Activated CD4-positive, alpha-beta memory T cell treated with anti-CD3 and anti-CD28 coated beads, Interleukin-2, amount 10 ng/mL, durations not matched to agents 7 days and 5 days (primary cell): ENCODE measurements at places on chromosomes 13 and 19. TPM values are rescaled to one million over a fixed set of nuclear protein-coding genes. Genes with fewer than 3 reads are reported as not detected.
A peak's percentile ranks its signal among the peaks of the same experiment; 100 is the strongest.

CASP14 gene
- total RNA-seq, result not detected

ZNF284 gene
- total RNA-seq, result 1.8 TPM

SLC7A10 gene
- not detected for total RNA-seq

CD22 gene
- 0.76 TPM for total RNA-seq

CPT1C gene
- total RNA-seq, result 2.9 TPM

TMEM59L gene
- total RNA-seq, result 0.13 TPM

TNPO2 gene
- total RNA-seq, result 61.6 TPM

GRCh38 chr19:20247016-20247683, 80.1 kb downstream of the ZNF486 start:
- no peak overlapping the region for H3K4me3 ChIP-seq
- no peaks in the 10 kb centered on the region for H3K27me3 ChIP-seq
- H3K36me3 ChIP-seq, result peaks cover 8% of the 10 kb centered on the region
- H3K27ac ChIP-seq, result no peak overlapping the region

DNA sequence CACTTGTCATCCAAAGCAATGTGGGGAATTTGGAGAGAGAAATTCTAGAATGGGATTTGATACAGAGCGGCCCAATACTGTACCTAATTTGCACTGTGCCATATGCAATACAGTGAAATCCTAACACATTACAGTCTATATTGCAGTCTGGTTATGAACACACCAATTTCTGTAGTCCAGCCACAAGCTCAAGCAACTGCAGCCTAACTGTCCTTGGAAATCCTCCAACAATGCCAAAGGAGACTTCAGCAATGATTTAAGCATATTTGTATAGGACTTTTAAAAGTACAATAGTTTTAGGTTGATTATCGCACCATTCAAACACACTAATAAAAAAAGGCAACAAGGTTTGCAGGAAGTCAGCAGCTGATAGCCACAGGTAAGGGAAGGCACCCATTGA, 17.3 kb downstream of the DIAPH3 start:
- H3K27me3 ChIP-seq, result no peaks in the 10 kb centered on the region
- H3K36me3 ChIP-seq, result peaks cover 22% of the 10 kb centered on the region
- H3K4me1 ChIP-seq, result no peaks in the 10 kb centered on the region
- no peak overlapping the region for H3K4me3 ChIP-seq
- DNase-seq, result no peak

DNA sequence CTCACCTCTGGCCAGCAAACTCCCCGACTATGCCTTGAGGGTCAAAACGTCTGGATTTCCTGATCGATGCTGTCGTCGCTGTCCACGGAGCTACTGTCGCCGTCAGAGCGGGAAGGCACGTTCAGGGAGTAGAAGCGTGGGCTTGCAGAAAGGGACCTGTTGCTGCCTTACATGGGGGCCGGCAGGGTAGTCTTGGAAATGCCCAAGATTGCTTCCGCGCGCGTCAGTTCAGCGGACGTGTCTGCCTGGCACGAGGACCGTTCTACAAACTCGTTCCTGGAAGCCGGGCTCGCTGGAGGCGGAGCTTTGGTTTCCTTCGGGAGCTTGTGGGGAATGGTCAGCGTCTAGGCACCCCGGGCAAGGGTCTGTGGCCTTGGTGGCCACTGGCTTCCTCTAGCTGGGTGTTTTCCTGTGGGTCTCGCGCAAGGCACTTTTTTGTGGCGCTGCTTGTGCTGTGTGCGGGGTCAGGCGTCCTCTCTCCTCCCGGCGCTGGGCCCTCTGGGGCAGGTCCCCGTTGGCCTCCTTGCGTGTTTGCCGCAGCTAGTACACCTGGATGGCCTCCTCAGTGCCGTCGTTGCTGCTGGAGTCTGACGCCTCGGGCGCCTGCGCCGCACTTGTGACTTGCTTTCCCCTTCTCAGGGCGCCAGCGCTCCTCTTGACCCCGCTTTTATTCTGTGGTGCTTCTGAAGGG, 15.4 kb downstream of the RB1 start:
- DNase-seq, result no peak
- H3K36me3 ChIP-seq, result peaks cover 85% of the 10 kb centered on the region
- peaks cover 3% of the 10 kb centered on the region for H3K27me3 ChIP-seq
- H3K4me1 ChIP-seq, result peaks cover 37% of the 10 kb centered on the region
- peak overlapping the region; percentile 65 for H3K4me3 ChIP-seq

DNA sequence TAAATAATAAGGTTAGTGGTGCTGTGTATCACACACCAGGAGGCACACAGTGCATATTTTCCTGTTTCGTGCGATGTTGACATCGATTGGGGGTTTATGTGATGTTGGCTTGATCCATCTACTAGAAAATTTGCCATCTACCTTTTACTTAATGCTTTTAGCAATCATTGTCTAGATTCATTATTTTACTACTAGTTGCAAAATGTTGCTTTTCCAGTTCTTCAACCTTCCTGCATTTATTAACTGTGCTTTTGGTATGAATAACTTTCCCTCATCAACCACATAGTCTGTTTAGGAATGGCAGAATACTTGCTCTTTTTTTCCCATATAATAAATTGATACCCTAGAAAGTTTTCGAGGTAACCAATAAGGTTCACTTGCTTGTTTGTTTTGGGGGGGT, 17.5 kb downstream of the C13orf42 start:
- DNase-seq, result no peak
- no peaks in the 10 kb centered on the region for H3K36me3 ChIP-seq
- H3K4me3 ChIP-seq, result no peak overlapping the region
- peaks cover 29% of the 10 kb centered on the region for H3K27me3 ChIP-seq
- H3K4me1 ChIP-seq, result no peaks in the 10 kb centered on the region

DNA sequence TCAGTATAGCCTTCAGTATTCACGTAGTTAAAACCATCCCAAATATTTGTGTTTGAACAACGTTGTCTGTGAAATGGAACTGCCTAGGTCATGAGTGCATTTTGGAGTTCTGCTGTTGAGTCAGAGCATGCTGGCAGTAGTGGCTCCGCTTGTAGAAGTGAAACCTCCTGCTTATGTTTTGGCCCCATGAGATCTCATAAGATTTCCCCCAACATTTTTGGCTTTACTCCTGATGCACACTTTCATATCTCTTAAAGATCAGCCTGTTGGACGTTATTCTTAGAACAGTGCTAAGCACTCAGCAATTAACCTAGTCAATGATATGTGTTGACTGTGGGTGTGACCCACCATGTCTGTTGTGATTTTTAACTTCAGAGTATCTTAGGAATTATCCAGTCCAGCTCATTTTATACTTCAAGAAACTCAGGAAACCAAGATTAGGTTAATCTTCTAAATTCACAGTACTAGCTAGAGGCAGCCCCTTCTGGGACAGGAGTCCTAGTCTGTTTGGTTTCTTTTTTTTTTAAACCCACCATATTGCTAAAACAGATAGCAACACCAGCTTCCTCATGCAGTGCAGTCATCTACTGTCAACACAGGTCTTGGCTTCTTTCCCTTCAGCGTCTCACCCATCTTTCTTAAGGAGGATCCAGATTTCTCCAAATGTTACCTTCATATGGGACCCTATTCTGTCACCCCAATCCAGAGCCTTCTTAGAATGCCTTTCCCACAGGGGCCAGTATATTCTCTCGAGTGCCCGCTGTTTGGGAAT, 26.2 kb downstream of the RAP2A start:
- no peaks in the 10 kb centered on the region for H3K27me3 ChIP-seq
- peaks cover 26% of the 10 kb centered on the region for H3K36me3 ChIP-seq
- H3K27ac ChIP-seq, result no peak overlapping the region
- no peak for DNase-seq
- H3K4me3 ChIP-seq, result no peak overlapping the region

DNA sequence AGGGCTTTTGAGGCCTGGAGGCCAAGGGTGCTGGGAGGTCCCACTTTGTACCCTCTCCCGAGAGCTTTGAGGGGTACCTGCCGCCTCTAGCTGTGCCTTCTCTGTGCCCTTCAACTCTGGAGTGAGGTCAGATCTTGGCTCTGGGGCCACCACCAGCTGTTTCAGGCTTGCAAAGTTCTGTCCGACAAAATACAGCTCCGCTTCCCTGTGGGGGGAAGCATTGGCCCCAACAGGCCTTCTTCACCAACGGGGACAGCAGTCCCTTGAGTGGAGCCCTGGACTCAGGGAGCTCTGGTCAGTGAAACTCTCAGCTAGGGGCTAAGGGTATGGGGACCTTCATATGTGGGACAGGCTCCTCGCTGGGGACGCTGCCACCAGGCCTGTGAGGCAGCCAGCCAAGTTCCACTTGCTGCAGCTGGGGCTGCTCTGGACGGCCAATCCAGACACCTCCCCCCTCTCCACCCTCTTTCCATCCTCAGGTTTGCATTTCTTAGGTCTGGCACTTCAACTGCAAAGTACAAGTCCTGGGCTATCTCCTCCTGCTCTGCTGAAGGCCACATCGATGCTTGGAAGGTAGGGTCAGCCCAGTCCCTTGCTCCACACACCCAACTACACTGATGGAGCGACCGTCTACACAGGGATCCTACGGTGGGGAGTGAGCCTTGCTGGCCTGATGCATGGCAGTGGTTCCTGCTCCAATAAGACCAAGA, 46.8 kb downstream of the C13orf46 start:
- no peak for DNase-seq
- H3K4me3 ChIP-seq, result no peak overlapping the region
- H3K4me1 ChIP-seq, result peaks cover 11% of the 10 kb centered on the region
- no peaks in the 10 kb centered on the region for H3K36me3 ChIP-seq
- no peak overlapping the region for H3K27ac ChIP-seq

- H3K27ac ChIP-seq, result no peak overlapping the region
- H3K27me3 ChIP-seq, result no peaks in the 10 kb centered on the region
- peaks cover 42% of the 10 kb centered on the region for H3K36me3 ChIP-seq
- H3K4me3 ChIP-seq, result no peak overlapping the region
- DNase-seq, result no peak
These were observed 3.5 kb downstream of the CHAF1A start for GRCh38 chr19:4405977-4406376.

DNA sequence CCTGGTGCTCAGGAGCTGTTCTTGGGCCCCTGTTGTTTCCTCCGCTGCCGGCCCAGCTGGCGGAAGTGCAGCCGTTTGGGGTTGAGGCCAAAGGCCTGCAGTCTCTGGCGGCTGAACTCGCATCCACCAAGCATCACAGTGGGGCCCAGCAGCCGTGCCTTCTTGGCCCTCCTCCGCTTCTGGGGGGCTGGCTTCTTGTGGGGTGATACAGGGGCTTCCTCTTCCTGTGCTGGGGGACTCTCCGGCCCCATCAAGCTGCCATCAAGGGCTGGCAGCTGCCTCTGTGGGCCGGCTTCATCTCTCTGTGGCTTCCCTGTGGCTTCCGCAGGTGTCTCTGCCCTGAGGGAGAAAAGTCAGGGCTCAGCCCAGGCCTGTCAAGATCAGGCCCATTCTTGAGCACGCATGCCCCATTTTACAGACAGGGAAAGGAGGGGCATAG, 10.3 kb downstream of the ATG4D start:
- peak; percentile 78 for DNase-seq
- peak overlapping the region; percentile 99 for H3K27ac ChIP-seq
- no peaks in the 10 kb centered on the region for H3K27me3 ChIP-seq
- peaks cover 51% of the 10 kb centered on the region for H3K4me1 ChIP-seq
- H3K4me3 ChIP-seq, result peak overlapping the region; percentile 57

GRCh38 chr13:32208860-32209259, 106.3 kb downstream of the ZAR1L start:
- H3K36me3 ChIP-seq, result no peaks in the 10 kb centered on the region
- H3K27me3 ChIP-seq, result no peaks in the 10 kb centered on the region
- DNase-seq, result no peak
- no peaks in the 10 kb centered on the region for H3K4me1 ChIP-seq
- H3K27ac ChIP-seq, result no peak overlapping the region

GRCh38 chr19:57317503-57317902, 2.8 kb upstream of the ZNF543 start:
- peaks cover 22% of the 10 kb centered on the region for H3K36me3 ChIP-seq
- no peak overlapping the region for H3K4me3 ChIP-seq
- no peak overlapping the region for H3K27ac ChIP-seq
- peaks cover 25% of the 10 kb centered on the region for H3K4me1 ChIP-seq

- H3K36me3 ChIP-seq, result no peaks in the 10 kb centered on the region
- H3K27me3 ChIP-seq, result no peaks in the 10 kb centered on the region
- peaks cover 5% of the 10 kb centered on the region for H3K4me1 ChIP-seq
These were observed 14.8 kb downstream of the OPA3 start for GRCh38 chr19:45569619-45570421.

- no peak for DNase-seq
- peaks cover 51% of the 10 kb centered on the region for H3K36me3 ChIP-seq
- no peaks in the 10 kb centered on the region for H3K4me1 ChIP-seq
- H3K27me3 ChIP-seq, result no peaks in the 10 kb centered on the region
- no peak overlapping the region for H3K4me3 ChIP-seq
These were observed 25.0 kb downstream of the MTMR6 start for GRCh38 chr13:25262261-25262660.

DNA sequence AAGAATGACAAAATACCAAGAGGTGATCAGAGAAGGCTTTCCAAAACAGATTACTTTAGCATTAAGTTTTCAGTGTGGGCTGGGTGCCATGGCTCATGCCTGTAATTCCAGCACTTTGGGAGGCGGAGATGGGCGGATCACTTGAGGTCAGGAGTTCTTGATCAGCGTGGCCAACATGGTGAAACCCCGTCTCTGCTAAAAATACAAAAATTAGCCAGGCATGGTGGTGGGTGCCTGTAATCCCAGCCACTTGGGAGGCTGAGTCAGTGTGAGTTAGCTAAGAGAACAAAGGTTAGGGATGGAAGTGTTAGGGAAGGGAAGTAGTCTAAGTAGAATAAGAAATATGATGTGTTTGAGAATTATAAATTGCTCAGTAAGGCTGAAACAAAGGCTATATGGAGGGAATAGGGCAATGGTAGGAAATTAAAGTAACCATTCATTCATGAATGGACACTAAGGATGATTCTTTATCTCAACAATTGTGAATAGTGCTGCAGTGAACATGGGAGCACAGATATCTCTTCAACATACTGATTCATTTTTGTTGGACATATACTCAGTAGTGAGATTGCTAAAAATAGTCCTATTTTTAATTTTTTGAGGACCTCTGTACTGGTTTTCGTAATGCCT, 3.9 kb upstream of the RCBTB2 start:
- H3K27ac ChIP-seq, result no peak overlapping the region
- H3K27me3 ChIP-seq, result no peaks in the 10 kb centered on the region
- H3K4me1 ChIP-seq, result peaks cover 20% of the 10 kb centered on the region
- DNase-seq, result no peak
- peaks cover 39% of the 10 kb centered on the region for H3K36me3 ChIP-seq
- H3K4me3 ChIP-seq, result no peak overlapping the region

GRCh38 chr19:51709575-51709974, 14.2 kb downstream of the HAS1 start:
- H3K4me3 ChIP-seq, result no peak overlapping the region
- peaks cover 11% of the 10 kb centered on the region for H3K4me1 ChIP-seq
- peaks cover 22% of the 10 kb centered on the region for H3K36me3 ChIP-seq
- no peak for DNase-seq
- no peak overlapping the region for H3K27ac ChIP-seq
- peaks cover 8% of the 10 kb centered on the region for H3K27me3 ChIP-seq

- no peak overlapping the region for H3K27ac ChIP-seq
- no peak overlapping the region for H3K4me3 ChIP-seq
- H3K27me3 ChIP-seq, result peaks cover under 1% of the 10 kb centered on the region
- DNase-seq, result no peak
- H3K36me3 ChIP-seq, result peaks cover 5% of the 10 kb centered on the region
These were observed 7.0 kb downstream of the KLF5 start for GRCh38 chr13:73065665-73066340.

GRCh38 chr19:50418176-50419021, at the start of gene SPIB:
Gene SPIB (plus strand): TSS chr19:50418938. CDS start chr19:50418963, 25 bp downstream.
- H3K27ac ChIP-seq, result no peak within 1 kb of the TSS
- H3K36me3 ChIP-seq, result peaks cover 4% of the 10 kb centered on the region
- H3K4me1 ChIP-seq, result peaks cover 13% of the 10 kb centered on the region
- DNase-seq, result no peak
